Activated T-cell treated with anti-CD3 and anti-CD28 coated beads, Interleukin-2, amount 50 U/mL, for 24 hours (primary cell): ENCODE measurements at places on chromosomes 3 and 15.

GRCh38 chr3:189099031-189099471 is 72.7 kb upstream of the TPRG1 start:
- DNase-seq = no peak

GRCh38 chr3:8888301-8888915 is 74.9 kb downstream of the RAD18 start:
- no peak for DNase-seq

- peak; percentile 59 for DNase-seq
Measured at GRCh38 chr15:92810418-92811138, 89.5 kb upstream of the CHD2 start.

DNA sequence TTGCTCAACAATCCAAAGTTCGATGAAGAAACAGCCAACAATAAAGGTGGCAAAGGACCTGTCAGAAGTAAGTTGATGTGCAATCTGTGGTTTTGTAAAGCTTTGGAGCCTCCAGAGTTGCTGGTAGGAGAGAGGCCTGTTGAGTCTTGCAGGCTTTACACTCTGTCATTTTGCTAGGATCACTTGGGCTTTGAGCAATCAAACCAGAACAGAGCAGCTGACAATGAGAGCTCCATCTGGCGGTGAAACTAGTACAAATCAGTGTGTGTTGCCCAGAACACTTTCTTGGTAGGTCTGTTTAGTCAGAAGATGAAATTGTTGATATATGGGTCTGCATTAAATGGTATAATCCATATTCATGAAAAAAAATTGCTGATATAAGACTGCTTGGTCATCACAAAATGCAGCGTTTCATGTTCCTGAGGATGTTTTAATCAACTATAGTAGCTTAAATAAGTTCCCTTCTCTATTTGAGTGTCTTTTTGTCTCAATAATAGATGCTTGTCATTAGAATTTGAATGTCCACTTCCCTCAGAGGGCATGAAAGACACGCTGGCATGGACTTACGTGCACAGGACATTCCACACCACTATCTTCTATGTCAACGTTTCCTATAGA is 25.7 kb downstream of the TMOD2 start:
- peak; percentile 50 for DNase-seq

GRCh38 chr3:152964911-152965609 is 130.1 kb downstream of the P2RY1 start:
- no peak for DNase-seq
